Stimulated activated CD4-positive, alpha-beta T cell treated with anti-CD3 and anti-CD28 coated beads, TNF-alpha, amount 100 ng/mL, for 1 hour (primary cell): ENCODE measurements at places on chromosomes 13 and 19.

DNA sequence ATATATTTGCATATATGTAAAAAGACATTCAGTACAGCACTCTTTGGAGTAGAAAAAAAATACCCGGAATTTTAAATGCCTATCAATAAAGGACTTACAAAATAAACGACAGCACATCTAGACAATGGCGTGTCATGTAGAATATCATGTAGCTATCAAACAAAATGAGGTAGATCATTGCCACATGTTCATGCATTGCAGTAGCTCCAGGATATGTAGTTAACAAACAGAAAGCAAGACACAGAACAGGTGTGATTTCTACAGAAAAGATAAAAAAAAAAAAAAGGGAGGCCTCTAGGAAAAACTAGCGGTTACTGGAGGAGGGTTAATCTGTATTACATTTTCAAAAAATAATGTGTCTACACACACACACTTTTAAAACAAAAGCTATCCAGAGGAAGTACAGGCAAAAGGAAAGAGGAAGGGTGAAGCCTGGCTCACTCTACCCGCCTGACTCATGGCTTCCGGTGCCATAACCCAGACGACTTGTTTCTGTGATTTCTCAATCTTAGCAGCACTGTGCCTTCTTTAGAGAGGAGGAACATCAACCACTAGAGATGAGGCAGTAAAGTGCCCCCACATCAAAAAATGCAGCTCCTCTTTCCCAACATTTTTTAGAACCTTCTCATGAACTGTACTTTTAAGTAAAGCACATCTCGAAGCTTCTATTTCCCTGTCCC lies 6.9 kb downstream of the KCTD12 start:
- peak; percentile 29 for DNase-seq

GRCh38 chr13:102310691-102311418 lies 91.0 kb downstream of the FGF14 start:
- no peak for DNase-seq

- DNase-seq, result no peak
Observed at GRCh38 chr19:12156223-12157058, at the start of gene ZNF625. Gene ZNF625, minus strand, starts transcription at chr19:12156734. Its CDS starts 176 bp downstream, at chr19:12156558.

DNA sequence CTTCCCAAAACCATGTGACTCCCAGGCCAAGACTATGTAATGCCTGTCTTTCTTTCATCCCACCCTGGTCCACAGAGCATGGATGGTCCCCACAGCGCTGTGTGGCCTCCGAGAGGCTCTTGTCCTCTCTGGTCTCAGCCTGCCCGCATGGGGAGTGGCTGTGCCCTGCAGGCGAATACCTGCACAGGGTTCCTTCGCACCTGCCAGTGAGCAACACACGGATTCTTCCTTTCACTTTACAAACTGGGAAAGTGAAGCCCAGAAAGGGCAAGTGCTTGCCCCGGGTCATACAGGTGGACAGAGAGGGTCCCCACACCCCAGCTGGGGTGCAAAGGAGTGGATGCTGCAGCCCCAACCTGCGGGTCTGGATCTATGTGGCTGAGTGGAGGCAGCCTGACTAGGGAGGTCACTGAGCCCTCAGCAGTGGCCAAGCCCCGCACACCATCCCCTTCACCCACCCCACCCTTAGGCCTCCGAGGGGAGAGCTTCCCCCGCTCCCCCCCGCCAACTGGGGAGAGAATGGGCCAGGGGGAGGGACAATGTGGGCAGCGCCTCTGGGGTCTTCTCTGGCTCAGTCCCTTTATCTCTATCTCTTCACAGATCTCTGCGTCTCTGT lies 747 bp upstream of the MARK4 start:
- DNase-seq, result no peak

GRCh38 chr19:10416380-10417257 lies 3.7 kb upstream of the PDE4A start:
- DNase-seq, result peak; percentile 92

DNA sequence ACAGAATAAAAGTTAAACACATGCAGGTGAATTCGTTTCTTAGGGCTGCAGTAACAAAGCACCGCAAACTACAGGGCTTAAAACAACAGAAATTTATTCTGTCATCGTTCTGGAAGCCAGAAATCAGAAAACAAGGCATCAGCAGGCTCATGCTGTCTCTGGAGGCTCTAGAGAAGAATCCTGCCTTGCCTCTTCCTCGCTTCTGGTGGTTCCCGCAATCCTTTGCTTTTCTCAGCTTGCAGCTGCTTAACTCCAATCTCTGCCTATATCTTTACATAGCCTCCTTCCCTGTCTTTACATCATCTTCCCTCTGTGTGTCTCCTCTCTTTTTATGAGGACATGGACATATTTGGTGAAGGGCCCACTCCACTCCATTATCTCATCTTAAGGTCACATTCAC lies 6.2 kb upstream of the NBEA start:
- DNase-seq, result no peak

DNA sequence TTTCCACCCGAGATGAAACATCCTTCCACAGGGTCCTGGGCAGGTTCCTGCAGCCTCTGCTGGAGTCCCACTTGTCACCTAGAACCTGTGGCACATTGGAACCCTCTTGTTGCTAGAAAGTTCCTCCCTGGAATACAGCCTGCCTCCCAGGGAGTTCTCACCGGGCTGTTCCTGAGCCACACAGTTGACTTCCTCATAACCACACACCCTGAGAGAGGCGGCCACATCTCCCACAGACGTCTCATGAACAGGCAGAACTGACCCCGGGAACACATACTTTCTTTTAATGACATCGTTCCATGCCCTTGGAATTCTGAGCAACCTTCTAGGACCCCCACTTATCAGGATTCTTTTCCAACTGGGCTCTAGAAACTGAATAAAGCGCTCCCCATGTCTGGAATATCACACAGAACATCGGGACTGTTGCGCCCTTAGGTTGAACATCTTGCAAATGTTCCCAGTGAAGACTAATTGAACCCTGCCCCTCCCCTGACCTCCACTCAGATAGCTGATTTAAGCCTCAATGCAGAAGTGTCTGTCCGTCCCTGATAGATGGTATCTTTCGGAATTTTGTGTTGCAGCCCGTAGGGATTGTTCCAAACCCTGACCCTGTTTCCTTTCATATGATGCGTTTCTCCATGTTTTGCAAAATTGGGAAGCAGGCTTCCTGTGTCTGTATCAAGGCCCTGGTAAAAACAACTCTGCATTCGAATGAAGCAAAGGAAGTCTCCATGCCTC lies 91.1 kb downstream of the RAB20 start:
- no peak for DNase-seq
